ENCODE measurements at places on chromosomes 2 and 18.

GRCh38 chr2:174395969-174396630 lies 570 bp downstream of the SCRN3 start:
- no peak for DNase-seq

DNA sequence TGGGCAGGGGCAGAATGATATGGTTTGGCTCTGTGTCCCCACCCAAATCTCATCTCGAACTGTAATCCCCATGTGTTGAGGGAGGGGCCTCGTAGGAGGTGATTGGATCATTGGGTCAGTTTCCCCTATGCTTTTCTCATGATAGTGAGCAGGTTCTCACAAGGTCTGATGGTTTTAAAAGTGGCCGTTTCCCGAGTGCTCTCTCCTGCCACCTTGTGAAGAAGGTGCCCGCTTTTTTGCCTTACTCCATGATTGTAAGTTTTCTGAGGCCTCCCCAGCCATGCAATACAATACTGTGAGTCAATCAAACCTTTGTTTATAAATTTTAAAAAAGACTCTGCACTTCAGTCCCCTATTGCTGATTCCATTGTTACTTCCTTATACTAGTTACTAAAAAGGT lies 82.9 kb upstream of the CDKL4 start:
- DNase-seq: no peak

- DNase-seq: no peak
Measured at GRCh38 chr2:171084128-171084527, 76.6 kb downstream of the TLK1 start.

- no peak for DNase-seq
Measured at GRCh38 chr2:68764041-68764805, 29.6 kb downstream of the ARHGAP25 start.

GRCh38 chr2:102241616-102242305 lies 54.9 kb downstream of the IL1RL2 start:
- DNase-seq: no peak

- no peak for DNase-seq
Measured at GRCh38 chr18:73690222-73690621, 457.4 kb downstream of the FBXO15 start.

DNA sequence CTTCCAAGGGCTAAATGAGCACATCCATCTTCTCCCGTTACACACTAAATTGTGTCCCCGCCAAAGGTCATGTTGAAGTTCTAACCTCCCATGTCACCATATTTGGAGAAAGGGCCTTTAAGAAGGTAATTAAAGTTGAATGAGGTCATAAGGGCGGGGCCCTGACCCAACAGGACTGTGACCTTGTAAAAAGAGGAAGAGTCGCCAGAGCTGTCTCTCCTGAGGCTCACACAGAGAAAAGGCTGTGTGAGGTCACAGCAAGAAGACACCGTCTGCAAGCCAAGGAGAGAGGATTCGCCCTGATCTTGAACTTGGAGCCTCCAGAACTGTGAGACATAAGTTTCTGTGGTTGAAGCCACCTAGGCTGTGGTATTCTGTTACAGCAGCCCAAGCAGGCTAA lies 24.1 kb downstream of the TRABD2A start:
- no peak for DNase-seq

GRCh38 chr2:20611077-20611843 lies 39.6 kb downstream of the HS1BP3 start:
- DNase-seq: no peak

DNA sequence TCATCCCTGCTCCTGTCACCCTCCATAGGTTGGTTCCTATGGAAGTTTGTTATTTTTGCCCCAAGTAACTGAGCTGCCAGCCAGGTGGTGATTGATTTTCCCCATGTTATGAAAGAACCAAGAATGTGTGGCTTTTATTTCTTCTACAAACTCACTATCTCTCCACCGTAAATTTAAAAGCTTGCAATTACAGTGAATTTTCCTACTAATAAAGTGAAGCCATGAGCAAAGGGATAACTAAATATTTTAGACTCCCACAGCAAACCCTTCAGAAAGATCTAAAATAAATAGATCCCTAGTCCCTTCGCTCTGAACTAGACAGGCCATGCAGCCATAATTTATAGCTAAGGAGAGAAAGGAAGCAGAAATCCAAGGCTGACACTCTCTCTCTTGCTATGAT lies 6.2 kb upstream of the KIAA2012 start:
- DNase-seq: no peak

GRCh38 chr2:134169788-134170187 lies 84.1 kb upstream of the MGAT5 start:
- no peak for DNase-seq

DNA sequence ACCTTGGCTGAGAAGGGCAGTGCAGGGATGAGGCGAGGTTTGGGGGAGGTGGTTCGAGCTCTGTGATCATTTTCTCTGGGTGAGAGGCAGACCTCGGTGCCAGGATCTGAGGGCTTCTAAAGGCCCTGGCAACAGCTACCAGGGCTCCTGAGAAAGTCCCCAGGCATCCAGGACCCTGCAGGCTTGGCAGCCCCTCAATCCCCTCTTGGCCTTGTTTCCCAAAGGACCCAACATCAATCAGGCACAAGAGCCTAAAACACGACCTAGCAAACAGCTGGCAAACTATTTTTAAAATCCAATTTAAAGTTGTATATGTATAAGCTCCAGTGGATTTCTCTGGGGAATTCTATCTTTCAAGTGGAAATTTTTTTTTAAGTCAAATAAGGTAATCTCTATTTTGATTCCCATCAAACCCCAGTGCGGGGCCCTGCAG lies 15.0 kb upstream of the MAT2A start:
- no peak for DNase-seq

- DNase-seq: no peak
Measured at GRCh38 chr2:12486205-12487118, 230.3 kb upstream of the TRIB2 start.

DNA sequence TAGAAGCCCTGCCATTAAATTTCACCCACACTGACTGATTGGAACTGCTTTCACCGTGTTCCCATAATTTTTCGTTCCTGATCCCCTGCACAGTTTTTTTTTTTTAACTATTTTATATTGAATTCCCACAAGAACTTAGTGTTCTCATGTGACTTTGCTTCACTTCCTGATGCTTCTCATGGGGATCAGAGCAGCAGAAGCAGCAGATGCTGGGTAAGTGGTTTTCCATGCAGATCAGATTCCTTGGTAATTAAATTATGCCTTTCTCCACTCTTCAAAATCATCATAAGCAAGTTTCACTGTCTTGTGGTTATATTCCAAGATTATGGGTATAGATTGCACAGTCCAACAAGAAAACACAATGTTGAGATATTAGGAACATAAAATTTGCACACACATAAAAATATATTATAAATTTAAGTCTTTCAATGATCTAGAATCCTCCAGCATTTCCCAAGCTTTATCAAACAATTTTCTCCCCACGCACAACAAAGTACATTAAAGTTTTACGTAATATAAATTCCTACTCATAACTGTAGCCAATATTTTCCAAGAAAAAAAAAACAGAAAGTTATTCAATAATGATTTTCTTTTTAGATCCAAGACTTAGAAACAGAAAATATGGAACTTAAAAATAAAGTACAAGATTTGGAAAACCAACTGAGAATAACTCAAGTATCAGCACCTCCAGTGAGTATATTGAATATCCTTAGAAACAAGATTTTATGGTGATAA lies 277.9 kb downstream of the GULP1 start:
- no peak for DNase-seq

DNA sequence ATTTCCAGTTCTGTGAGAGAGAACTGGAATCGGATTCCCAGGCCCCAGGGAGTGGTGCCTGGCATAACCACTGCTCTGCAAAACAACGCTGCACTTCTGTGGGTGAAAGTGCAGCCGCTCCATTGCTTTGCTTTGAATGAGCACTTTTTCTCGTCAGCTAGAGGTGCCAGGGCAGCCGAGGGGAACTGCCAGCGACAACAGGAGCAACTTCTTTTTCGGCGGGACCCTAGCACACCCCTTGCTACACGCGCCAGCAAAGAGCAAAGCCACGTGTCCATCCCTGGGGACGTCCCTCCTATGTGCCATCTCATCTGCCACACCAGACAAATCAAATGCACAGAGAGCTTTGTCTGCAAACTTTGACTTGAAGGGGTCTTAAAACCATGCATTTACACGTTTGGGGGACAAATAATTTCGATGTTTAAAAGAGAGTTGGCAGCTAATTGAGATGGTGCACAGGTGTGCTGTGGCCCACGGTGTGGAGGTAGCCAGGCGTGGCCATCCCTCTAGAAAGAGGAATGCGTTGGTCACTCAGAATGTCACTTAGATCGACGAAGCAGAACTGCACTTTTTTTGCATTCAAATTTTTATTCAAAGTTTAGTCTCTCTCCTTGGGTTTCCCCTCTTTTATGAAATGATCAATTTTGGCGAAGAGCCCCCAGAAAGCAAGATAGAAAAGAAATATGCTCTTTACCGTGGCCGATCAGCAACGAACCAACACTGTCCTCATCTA lies 151.8 kb downstream of the MBP start:
- no peak for DNase-seq

- no peak for DNase-seq
Measured at GRCh38 chr2:56335101-56335500, 151.3 kb downstream of the CCDC85A start.

DNA sequence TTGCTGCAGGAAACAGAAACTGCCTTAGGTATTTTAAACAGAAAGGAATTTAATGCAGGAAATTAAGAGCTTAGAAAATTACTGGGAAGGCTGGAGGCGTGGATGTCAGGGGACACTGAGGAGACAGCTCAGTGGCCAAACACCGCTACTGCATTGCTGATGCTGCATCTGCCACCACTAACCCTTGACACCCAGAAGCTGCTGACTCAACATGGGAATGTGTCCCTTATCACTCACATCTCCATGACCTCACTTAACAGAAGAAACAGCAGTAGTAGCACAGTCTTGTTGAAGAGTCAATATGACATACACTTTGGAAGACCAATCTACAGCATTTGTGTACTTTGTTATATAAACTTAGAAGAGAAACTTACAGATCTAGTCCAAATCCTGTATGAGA lies 906.1 kb downstream of the SLC4A3 start:
- DNase-seq: no peak

DNA sequence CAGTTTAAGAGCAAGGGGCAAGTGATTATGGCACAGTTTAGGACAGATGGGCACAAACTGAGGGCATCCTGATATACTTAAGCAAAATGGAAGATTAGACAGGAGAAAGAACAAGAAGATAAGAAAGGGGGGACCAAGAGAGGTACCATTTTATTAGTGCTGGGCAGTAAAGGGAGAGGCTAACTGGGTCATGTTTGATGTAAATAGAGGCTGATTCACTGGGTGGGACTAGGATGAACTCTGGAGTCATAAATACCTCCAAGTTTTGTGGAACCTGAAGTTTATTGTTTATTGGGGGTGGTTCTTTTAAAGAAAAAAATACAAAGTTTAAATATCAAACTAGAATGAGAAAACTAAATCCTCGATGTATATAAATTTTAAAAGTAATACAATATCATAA lies 1067.2 kb upstream of the GYPC start:
- no peak for DNase-seq

GRCh38 chr2:27776097-27776496 lies 4.6 kb downstream of the MRPL33 start:
- no peak for DNase-seq

DNA sequence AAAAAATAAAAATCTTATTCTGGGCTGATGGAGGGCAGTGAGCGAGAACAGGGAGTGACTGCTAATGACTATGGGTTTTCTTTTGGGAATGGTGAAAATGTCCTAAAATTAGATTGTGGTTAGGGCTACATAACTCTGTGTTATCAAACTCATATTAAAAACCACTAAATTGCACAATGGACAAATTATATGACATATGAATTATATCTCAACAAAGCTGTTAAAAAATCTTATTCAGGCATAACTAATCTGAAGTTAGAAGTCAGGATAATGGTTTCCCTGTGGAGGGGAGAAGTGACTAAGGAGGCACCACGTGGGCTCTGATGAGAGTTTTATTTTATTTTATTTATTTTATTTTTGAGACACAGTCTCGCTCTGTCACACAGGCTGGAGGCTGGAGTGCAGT lies 32.1 kb upstream of the DPP4 start:
- DNase-seq: no peak

GRCh38 chr2:54924121-54924520 lies 126.1 kb downstream of the RTN4 start:
- DNase-seq: no peak

DNA sequence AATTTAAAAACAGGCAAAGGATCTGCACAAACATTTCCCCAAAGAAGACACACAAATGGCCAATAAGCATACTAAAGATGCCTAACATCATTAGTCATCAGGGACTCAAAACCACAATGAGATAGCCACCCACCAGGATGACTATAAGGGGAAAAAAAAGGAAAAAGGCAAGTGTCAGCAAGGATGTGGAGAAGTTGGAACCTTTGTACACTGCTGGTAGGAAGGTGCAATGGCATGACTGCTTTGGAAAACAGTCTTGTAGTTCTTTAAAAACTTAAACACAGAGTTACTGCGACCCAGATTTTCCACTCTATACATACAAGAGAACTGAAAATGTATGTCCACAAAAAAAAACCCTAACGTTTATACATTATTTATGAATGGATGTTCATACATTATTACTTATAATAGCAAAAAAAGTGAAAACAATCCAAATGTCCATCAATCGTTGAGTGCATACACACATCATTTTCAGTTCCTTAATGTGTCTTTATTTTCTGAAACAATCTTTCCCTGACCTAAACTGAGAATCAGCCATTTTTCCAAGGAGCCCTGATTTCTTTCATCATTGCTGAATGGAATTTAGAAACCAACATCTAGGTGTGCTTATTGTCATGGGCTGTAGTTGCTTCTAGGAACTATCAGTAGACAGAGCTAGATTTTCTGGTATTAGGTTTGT lies 64.7 kb upstream of the TLK1 start:
- no peak for DNase-seq

GRCh38 chr2:135821190-135821589 lies 15.8 kb downstream of the LCT start:
- no peak for DNase-seq

- no peak for DNase-seq
Measured at GRCh38 chr2:76506538-76506937, 795.8 kb upstream of the GCFC2 start.

DNA sequence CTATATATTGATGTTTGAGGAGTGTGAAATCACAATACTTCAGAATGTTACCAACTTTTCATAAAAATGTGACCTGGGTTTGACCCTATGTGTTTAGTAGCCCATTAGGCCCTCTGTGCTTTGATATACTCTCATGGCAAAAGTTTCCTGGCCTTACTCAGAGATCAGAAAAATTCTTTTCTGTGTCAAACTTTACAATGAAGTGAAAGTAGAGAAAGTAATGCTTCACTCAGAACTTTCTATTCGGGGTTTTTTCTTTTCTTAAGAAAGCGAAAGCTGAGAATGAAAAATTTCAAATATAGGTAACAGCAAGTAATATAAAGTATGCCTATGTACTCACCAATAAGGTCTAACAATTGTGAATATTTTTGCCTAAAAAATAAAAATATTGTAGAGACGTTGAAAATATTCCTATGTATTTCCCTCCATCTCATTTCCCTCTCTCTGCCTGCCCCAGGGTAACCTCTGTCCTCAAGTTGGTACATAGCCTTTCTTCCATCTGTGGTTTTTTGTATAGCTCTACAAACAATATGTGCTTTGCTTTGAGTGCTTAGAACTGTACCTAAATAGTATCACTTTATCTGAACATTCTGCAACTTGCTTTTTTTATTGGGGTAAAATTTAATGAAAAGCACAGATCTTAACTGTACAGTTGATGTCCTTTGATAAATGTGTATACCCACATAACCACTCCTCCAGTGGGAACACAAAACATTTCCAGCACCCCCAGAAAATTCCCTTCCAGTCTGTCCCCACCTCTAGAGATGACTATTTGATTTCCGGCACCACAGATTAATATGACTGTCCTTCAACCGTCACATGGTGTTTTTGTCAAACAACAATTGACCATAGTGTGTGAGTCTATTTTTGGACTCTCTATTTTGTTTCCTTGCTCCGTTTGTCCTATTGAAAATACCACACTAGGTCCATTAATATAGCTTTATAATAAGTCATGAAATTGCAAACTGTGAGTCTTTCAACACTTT lies 10.3 kb upstream of the ACKR3 start:
- DNase-seq: no peak
